ENCODE measurements at places on chromosomes 12 and 14.

DNA sequence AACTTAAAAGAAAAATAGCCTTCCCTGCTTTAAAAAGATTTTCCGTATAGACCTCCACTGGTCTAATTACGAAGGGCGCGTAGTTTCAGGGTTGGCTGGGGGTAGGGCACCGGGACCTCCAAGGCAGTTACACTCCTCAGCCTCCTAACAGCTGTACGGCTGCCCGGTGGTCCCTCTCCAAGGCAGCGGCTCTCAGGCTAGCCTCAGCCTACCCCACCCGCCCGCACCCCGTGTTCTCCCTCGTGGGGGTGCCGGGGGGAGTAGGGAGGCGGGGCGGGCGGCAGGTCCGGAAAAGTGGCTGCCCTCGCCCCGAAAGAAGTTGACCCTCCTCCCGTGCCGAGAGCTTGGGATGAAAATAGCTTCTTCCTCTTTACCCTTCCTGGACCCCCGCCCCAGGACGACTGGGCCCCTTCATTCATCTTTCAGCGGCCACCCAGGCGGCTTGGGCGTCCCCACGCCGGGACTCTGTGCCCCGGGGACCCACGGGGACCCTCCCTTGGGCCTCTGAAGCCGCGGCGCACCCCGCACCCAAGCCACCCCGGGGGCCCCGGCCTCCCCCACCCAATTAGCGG, 991 bp upstream of the RCOR1 start:
- peak; percentile 17 for DNase-seq

DNA sequence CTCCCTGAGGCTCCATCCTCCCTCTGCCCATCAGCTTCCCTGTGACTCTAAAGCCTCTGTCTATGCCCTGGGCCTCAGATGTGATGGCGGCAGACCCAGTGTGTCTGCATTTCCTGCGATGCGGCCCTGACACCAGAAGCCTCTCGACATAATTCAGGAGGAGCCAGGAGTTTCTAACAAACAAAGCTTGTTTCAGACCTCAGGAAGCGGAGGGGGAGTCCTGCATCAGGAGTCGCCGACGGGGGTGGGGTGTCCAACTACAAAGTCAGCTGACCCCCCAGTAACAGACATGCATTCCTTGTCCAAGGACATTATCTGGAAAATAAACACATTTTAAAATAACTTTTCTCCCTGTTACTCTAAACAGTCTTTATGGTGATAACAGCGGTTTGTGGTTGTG, 167.5 kb downstream of the DPF3 start:
- DNase-seq, result no peak

DNA sequence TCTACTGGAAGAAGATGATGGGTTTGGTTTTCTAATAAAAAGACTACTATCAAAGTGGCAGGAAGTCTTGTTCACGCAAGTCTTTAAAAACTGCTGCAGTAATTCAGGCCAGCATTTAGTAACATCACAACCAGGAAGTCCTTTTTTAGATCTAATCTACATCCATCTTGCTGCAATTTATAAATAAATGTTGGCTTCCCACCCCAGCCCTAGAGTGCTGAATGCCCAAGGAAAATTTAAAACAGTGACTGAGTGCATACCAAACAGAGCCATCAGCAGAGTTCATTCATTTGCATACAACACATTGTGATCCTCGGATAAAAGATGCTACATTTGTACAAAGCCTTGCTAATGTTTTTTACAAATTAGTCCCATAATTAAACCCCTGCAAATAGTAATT, 72.1 kb downstream of the PHLDA1 start:
- no peak for DNase-seq

GRCh38 chr14:73862480-73862879, 10.8 kb downstream of the PTGR2 start:
- no peak for DNase-seq

DNA sequence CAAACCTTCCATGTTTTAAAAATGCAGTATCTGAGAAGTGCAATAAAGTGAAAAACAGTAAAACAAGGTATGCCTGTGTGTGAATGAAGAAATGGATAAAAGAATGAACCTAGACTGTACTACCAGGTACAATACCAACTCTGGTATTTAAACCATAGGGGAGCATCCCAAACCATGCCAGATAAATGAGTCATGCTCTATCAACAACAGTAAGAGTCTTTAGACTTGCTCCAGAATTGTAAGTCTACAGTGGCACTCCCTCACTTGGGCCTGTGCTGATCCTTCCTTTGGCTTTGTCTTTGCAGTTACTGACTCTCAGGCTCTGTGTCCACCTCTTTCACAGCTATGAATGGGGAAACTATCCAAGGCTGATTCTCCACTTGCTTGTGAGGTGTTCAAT, 38.1 kb downstream of the BBS10 start:
- DNase-seq, result no peak

- no peak for DNase-seq
Observed at GRCh38 chr12:132219323-132219722, 75.1 kb downstream of the NOC4L start.

GRCh38 chr12:32083489-32083888, 23.2 kb upstream of the BICD1 start:
- DNase-seq, result no peak

DNA sequence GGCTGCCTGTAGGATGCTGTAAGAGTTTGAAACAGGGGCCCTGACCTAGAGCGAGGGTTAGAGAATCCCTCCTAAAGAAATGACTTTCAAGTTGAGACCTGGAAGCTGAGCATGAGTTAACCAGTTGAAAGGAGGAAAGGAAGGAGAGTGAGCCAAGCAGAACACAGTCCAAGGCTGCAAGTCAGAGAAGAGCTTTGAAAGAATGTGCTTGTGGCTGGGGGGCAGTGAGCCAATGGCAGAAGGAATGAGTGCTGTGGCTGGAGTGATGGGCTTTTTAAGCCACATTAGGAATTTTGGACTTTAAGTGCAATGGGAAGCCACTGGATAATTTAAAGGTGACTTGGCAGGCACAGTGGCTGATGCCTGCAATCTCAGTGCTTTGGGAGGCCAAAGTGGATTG, 18.1 kb downstream of the CDKN1B start:
- no peak for DNase-seq

GRCh38 chr12:67747869-67748742, 99.6 kb downstream of the DYRK2 start:
- no peak for DNase-seq

- DNase-seq, result no peak
Observed at GRCh38 chr14:25381498-25381897, 331.6 kb upstream of the STXBP6 start.

GRCh38 chr14:75910048-75910447, 71.7 kb downstream of the TGFB3 start:
- no peak for DNase-seq

DNA sequence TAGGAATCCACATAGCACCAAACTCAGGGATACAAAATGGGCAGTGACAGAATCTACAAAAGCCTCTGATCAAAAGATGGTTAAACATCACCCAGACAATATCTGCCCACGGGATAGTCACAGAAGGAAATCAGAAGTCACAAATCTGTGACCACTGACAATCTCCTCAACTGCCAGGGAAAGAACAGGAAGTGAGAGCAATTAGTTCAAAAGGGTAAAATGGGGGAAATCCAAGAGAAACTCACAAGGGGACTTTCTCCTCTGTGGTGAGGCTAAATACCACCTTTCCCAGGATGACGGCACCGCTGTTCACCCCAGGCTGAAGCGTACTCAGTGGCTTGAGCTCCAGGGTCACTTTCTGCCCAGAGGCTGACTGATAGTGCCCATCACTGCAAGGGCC, 10.7 kb downstream of the TTC5 start:
- no peak for DNase-seq

DNA sequence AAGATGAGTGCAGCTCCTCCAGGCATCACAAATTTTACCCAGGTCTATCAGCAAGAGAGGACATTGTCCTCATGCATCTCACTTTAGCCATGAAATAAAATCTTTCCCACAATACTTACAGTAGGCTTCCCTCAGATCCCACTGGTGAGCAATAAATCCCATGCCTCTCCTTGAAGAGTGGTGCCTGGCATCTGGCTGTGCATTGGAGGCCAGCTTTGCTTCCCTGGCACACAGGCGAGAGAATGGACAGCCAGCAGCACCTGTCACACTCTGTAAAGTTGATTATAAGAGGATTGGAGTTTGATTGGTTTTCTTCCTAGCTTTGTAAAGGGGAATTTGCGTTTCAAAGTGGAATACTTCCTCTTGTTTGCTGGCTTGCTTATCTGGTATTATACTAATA, 1153.9 kb downstream of the AACS start:
- no peak for DNase-seq

DNA sequence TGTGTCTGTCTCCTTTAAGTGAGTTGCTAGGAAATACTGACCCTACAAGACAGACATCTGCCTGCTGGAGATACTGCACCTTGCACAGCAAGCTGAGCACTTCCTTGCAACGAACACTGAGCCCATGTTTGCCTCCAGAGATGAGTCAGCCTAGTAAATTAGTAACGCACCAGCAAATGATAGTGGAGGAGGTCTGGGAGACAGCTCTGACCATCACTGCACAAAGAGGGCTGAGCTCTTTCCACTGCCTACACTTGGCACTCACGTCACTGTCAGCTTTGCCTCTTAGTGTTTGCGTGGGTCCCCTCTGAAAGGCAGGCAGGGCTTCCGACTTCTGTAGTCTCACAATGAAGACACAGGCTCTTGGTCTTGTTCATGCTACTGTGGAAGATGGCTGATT, 109.0 kb downstream of the APAF1 start:
- peak; percentile 53 for DNase-seq

DNA sequence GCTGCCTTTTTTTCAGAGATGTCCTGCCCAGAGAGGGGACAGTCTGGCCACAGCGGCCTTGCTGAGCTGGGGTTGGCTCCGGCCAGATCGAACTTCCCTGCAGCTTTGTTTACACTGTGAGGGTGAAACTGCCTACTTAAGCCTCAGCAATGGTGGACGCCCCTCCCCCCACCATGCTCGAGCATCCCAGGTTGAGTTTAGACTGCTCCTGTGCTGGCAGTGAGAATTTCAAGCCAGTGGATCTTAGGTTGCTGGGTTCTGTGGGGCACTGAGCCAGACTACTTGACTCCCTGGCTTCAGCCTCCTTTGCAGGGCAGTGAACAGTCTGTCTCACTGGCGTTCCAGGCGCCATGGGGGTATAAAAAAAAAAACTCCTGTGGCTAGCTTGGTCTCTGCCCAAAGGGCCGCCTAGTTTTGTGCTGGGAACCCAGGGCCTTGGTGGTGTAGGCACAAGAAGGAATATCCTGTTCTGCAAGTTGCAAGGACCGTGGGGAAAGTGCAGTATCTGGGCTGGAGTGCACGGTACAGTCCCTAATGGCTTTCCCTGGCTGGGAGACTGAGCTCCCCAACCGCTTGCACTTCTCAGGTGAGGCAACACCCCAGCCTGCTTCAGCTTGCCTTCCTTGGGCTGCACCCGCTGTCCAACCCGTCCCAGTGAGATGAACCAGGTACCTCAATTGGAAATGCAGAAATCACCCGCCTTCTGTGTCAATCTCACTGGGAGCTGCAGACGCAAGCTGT, 79.1 kb downstream of the LRIG3 start:
- no peak for DNase-seq

GRCh38 chr14:59036134-59036533, 152.3 kb upstream of the DAAM1 start:
- no peak for DNase-seq

DNA sequence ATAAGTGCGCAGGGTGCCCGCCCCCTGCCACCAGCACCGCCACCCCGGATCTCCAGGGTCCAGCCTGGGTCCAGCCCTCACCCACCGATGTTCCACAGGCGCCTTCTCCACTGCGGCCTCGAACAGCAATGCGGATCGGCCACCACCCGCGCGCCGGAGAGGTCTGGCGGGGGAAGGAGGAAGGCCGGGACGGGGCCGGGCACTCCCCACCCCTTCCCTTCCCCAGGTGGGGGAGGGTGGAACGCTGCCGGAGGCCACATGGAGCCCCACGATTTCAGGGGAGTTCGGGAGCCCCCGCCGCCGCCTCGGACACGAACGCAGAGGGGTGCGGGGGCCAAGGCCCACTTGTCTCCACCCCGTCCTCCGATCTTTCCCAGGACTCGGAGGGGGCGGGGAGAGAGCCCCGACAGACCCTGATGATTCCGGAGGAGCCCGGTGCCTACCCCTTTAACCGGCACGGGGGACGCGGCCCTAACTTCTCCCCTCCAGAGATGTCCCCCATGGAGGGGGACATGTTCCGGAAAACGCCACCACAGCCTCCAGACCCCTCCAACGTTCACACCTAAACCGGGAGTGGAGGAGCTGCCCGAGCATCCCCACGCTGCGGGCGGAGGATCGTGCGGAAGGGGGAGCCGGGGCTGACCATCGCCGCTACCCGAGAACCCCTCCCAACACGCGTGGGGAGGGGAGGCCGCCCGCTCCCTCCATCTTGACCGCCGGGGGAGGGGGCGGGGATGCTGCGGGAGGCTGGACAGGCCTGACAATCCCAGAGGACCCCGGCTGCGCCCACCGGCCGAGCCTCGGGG, 1.1 kb downstream of the ATXN2 start:
- DNase-seq, result no peak

DNA sequence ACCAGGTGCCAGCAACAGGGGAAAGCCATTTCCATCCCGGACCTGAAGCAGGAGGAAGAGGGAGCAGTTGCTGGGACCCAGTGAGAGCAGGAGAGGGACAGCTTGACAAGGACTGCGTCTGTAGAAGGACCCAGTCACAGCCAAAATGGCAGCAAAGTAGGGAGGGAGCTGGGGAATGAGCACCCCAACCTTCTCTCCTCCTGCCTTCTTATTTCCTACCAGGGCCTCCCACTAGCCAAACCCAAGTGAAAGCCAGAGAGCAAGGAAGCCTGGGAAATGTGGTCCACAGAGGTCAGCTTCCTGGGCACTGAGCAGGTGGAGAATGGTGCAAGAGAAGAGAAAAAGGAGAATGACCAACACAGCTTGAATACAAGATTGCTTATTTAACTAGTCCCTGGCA, 108.5 kb upstream of the MYL2 start:
- DNase-seq, result no peak

GRCh38 chr12:12997734-12998133, 2.3 kb downstream of the HEBP1 start:
- DNase-seq, result no peak

- no peak for DNase-seq
Observed at GRCh38 chr14:104509673-104510072, 69.9 kb upstream of the C14orf180 start.

- no peak for DNase-seq
Observed at GRCh38 chr14:75013290-75013689, 10.6 kb downstream of the EIF2B2 start.

- no peak for DNase-seq
Observed at GRCh38 chr12:51874000-51874399, 13.9 kb upstream of the ANKRD33 start.
